ENCODE measurements at places on chromosomes 6 and 20. TPM values are rescaled to one million over a fixed set of nuclear protein-coding genes. Genes with fewer than 3 reads are reported as not detected.

The RNF182 gene
- polyA plus RNA-seq, result 3.2 TPM

The PTPRK gene
- 26.9 TPM for polyA plus RNA-seq

The KCNK16 gene
- polyA plus RNA-seq, result not detected

The DSP gene
- polyA plus RNA-seq, result 14.8 TPM

The POPDC3 gene
- 5.7 TPM for polyA plus RNA-seq

DNA sequence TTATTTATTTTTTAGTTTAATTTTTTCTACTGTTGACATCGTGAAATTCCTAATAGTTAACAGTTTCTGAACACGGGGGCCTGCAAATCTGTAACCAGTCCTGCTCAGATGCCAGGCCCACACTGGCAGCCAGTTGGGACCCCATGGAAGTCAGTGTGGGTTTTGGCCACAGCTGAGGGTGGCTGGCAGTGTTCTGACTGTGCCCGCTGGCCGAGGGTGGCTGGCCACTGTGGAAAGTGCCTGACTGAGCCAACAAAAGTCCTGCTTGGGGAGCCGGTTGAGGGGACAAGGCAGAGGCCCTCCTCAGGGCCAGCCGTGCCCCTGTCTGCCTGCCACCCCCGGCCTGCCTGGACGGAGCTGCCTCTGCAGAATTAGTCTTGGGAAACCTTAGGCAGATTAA, 4.1 kb upstream of the PMEPA1 start:
- H3K36me3 ChIP-seq, result no peaks in the 10 kb centered on the region
- no peak for DNase-seq
- no peaks in the 10 kb centered on the region for H3K27me3 ChIP-seq
- peaks cover 10% of the 10 kb centered on the region for H3K4me1 ChIP-seq
- no peak overlapping the region for H3K27ac ChIP-seq

GRCh38 chr6:129525055-129525454, 184.9 kb downstream of the ARHGAP18 start:
- H3K4me1 ChIP-seq, result no peaks in the 10 kb centered on the region
- H3K4me3 ChIP-seq, result no peak overlapping the region
- no peaks in the 10 kb centered on the region for H3K27me3 ChIP-seq
- no peaks in the 10 kb centered on the region for H3K36me3 ChIP-seq
- no peak for DNase-seq

GRCh38 chr6:106116125-106116832, 30.1 kb downstream of the PRDM1 start:
- no peaks in the 10 kb centered on the region for H3K36me3 ChIP-seq
- no peaks in the 10 kb centered on the region for H3K27me3 ChIP-seq
- no peaks in the 10 kb centered on the region for H3K4me1 ChIP-seq
- no peak overlapping the region for H3K4me3 ChIP-seq
- H3K27ac ChIP-seq, result no peak overlapping the region

GRCh38 chr6:45697605-45698004, 318.1 kb downstream of the CLIC5 start:
- H3K27me3 ChIP-seq, result no peaks in the 10 kb centered on the region
- no peak for DNase-seq
- no peaks in the 10 kb centered on the region for H3K36me3 ChIP-seq
- no peak overlapping the region for H3K4me3 ChIP-seq
- no peak overlapping the region for H3K27ac ChIP-seq

GRCh38 chr6:143594647-143595046, 83.1 kb upstream of the PHACTR2 start:
- H3K36me3 ChIP-seq, result no peaks in the 10 kb centered on the region
- H3K4me1 ChIP-seq, result peaks cover 7% of the 10 kb centered on the region
- no peak for DNase-seq
- H3K4me3 ChIP-seq, result no peak overlapping the region
- no peak overlapping the region for H3K27ac ChIP-seq
- no peaks in the 10 kb centered on the region for H3K27me3 ChIP-seq

Data from GM23338 (cell line).